Vagina (tissue), 2 donors: ENCODE measurements at places on chromosomes 4 and X. TPM values are rescaled to one million over a fixed set of nuclear protein-coding genes. Genes with fewer than 3 reads are reported as not detected.

DNA sequence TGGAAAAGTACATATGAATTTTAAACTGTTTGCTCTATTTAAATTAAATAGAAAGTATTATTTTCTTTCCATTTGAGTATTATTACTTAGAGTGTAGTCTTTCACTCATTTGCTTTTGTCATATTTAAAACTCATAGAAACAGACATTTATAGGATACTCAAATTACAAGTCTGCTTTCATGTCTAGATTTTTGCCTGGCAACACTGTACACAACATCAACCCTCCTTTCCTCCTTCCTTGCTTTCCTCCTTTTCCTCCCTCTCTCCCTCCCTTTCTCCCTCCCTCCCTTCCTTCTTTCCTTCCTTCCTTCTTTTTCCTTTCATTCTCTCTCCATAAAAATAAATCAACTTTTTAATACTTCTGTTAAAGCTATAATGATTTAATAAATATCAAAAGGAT is 2361.2 kb downstream of the ARAP2 start:
- no peak overlapping the region for H3K27ac ChIP-seq
- no peaks in the 10 kb centered on the region for H3K36me3 ChIP-seq
- no peak for DNase-seq
- H3K4me1 ChIP-seq = no peaks in the 10 kb centered on the region

DNA sequence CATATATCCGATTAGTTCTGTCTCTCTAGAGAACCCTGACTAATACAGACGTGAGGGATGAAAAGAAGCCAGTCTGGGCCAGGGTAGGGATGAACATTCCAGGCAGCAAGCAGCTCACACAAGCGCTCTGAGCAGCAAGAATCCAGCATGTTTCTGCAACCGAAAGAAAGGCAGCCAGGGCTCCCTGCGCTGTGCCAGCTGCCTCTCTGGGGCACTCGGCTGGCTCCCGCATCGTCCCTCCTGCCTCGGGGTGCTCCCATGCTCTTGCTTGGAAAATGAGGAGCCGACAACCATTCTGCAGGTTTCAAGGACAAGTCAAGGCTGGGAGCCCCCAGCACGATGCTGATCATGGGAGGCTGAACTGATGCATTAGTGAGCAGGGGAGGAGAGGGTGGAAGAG is 7.0 kb downstream of the JAKMIP1 start:
- no peak for DNase-seq
- no peaks in the 10 kb centered on the region for H3K27me3 ChIP-seq
- no peak overlapping the region for H3K4me3 ChIP-seq
- no peak overlapping the region for H3K27ac ChIP-seq
- H3K4me1 ChIP-seq = no peaks in the 10 kb centered on the region

- H3K27ac ChIP-seq = no peak overlapping the region
- H3K36me3 ChIP-seq = no peaks in the 10 kb centered on the region
- no peak overlapping the region for H3K4me3 ChIP-seq
- no peaks in the 10 kb centered on the region for H3K4me1 ChIP-seq
- no peak for DNase-seq
- H3K27me3 ChIP-seq = no peaks in the 10 kb centered on the region
Observed at GRCh38 chr4:4269856-4270255, 20.1 kb downstream of the LYAR start.

The TAPT1 gene
- 28.5 TPM for total RNA-seq

DNA sequence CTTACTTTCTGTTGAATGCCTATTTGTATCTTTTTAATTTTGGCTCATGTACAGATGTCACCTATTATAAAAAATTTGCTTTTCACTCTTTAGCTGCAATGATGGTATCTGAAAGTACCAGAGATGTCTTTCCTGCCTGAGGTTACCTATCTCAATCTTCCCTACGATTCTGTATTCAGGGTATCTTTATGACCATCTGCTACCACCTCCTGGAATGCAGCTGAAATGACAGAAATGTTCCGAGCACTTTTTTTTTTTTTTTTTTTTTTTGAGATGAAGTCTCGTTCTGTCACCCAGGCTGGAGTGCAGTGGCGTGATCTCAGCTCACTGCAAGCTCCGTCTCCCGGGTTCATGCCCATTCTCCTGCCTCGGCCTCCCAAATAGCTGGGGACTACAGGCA is 136.4 kb downstream of the REPS2 start:
- no peak for DNase-seq
- no peak overlapping the region for H3K4me3 ChIP-seq
- H3K27ac ChIP-seq = no peak overlapping the region
- no peaks in the 10 kb centered on the region for H3K27me3 ChIP-seq
- peaks cover under 1% of the 10 kb centered on the region for H3K4me1 ChIP-seq
- H3K36me3 ChIP-seq = no peaks in the 10 kb centered on the region

DNA sequence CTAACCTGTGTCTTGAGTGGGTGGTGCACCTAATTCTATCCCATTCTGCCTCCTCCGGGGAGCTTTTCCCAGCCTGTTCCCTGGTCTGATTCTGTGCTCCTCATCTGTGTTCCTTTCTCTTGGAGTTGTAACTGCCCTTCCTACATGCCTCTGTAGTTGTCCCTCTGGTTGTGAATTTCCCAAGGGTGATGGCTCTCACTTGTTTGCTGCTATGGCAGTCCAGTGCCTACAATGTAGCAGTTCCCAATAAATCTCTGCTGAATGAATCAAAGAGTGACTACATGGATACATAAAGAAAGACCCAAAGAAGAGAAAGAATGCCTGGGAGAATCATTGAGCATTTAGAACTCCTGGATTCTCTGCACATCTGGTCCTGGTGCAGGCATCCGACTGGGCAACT is 141.6 kb downstream of the HS3ST1 start:
- H3K27ac ChIP-seq = no peak overlapping the region
- H3K4me3 ChIP-seq = no peak overlapping the region
- DNase-seq = no peak
- no peaks in the 10 kb centered on the region for H3K27me3 ChIP-seq

- H3K4me1 ChIP-seq = no peaks in the 10 kb centered on the region
- no peak overlapping the region for H3K27ac ChIP-seq
- no peak for DNase-seq
- no peaks in the 10 kb centered on the region for H3K36me3 ChIP-seq
- no peaks in the 10 kb centered on the region for H3K27me3 ChIP-seq
Observed at GRCh38 chrX:33726281-33727160, 405.6 kb downstream of the FAM47A start.

DNA sequence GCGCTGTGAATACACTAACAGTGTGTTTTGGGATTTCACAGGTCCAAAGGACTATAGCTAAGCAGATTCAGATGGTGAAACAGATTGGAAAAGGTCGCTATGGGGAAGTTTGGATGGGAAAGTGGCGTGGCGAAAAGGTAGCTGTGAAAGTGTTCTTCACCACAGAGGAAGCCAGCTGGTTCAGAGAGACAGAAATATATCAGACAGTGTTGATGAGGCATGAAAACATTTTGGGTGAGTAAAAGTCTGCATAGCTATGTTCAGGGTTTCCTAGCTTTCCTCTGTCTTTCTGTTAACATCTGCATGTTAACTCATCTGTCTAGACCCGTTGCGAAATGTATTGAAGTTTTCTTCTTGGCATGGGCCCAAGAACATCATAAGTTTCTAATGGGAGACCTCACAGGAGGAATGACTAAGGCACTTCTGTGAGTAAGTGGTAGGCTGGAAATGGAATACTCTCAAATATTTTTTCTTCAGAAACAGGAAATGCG is 372.1 kb downstream of the BMPR1B start:
- no peaks in the 10 kb centered on the region for H3K4me1 ChIP-seq
- no peaks in the 10 kb centered on the region for H3K36me3 ChIP-seq
- no peak overlapping the region for H3K4me3 ChIP-seq
- H3K27ac ChIP-seq = no peak overlapping the region

DNA sequence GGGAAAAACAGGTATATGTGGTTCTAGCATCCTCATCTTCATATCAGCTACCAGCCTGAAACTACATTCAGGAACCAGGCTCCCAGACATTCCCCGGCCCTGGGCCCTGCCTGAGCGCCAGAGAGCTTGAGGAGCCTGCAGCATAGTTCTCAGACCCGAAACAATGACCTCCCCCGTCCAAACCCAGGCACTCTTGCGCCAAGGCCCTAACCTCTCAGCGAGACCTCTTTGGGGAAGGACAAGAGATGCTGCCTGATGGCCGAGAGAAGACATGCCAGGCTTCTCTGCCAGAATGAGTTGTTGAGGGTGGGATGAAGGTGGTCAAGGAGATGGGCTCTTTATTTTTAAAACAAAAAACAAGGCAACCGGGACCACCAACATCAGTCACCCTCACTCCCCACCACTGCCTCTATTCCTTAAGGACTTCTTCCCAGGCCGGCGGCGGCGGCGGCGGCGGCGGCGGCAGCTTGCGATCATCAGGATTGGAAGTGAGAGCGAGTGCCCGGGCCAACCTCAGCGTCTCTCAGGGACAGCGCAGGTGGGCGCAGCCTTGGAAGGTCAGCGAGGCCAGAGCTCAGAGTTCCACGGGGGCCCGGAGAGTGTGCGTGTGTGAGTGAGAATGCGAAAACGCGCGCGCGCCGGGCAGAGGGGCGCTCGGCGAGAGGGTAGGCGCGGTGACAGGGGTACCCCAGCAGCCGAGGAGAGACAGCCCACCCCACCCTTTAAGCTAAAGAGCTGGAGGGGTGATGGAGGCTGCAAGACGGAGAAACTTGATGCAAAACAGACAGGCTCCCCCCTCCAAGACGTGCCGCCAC is 601 bp downstream of the INPP4B start:
- peak overlapping the region; percentile 73 for H3K27ac ChIP-seq
- no peaks in the 10 kb centered on the region for H3K27me3 ChIP-seq
- H3K4me1 ChIP-seq = peaks cover 5% of the 10 kb centered on the region

The PUDP gene
- total RNA-seq = 17.2 TPM
